Thoracic aorta endothelial cell (primary cell): ENCODE measurements at places on chromosomes 2 and 18. TPM values are rescaled to one million over a fixed set of nuclear protein-coding genes. Genes with fewer than 3 reads are reported as not detected.

The FIGN gene
- 4.0 and 6.5 TPM in 2 replicates for total RNA-seq

The TWIST2 gene
- total RNA-seq: 2.6 and 4.5 TPM in 2 replicates

The KCNE4 gene
- total RNA-seq: under 0.01 TPM in 2 replicates

The RPL31 gene
- 924 and 957 TPM in 2 replicates for total RNA-seq

The C1QL2 gene
- not detected in 2 replicates for total RNA-seq

The RAB6C gene
- not detected in 2 replicates for total RNA-seq

The TLX2 gene
- not detected in 2 replicates for total RNA-seq

The PASK gene
- 6.5 and 9.0 TPM in 2 replicates for total RNA-seq

The MC4R gene
- not detected in 2 replicates for total RNA-seq

The LYPD6B gene
- total RNA-seq: not detected in 2 replicates

The VWC2L gene
- not detected in 2 replicates for total RNA-seq

The RPRM gene
- not detected in 2 replicates for total RNA-seq

The YIPF4 gene
- total RNA-seq: 34.0 and 36.3 TPM in 2 replicates

The SP5 gene
- not detected in 2 replicates for total RNA-seq

The SRD5A2 gene
- under 0.01 TPM in 1 of 2 replicates, not detected in the other for total RNA-seq

The RUFY4 gene
- total RNA-seq: not detected in 2 replicates

The MEIS1 gene
- 12.4 and 18.8 TPM in 2 replicates for total RNA-seq

The DSG1 gene
- not detected in 2 replicates for total RNA-seq

The SCN7A gene
- total RNA-seq: not detected in 2 replicates

The CMPK2 gene
- total RNA-seq: 1.1 and 1.9 TPM in 2 replicates

The PKDCC gene
- total RNA-seq: 1.1 and 3.5 TPM in 2 replicates

The TXNDC2 gene
- 0.07 TPM in 1 of 2 replicates, not detected in the other for total RNA-seq

The POTEC gene
- not detected in 2 replicates for total RNA-seq

The KIF1A gene
- total RNA-seq: not detected in 2 replicates

The ZNF804A gene
- total RNA-seq: under 0.01 TPM in 2 replicates
